ENCODE measurements at places on chromosomes 3 and 15.

GRCh38 chr15:50377867-50378751 is 23.1 kb upstream of the GABPB1 start:
- DNase-seq, result no peak

DNA sequence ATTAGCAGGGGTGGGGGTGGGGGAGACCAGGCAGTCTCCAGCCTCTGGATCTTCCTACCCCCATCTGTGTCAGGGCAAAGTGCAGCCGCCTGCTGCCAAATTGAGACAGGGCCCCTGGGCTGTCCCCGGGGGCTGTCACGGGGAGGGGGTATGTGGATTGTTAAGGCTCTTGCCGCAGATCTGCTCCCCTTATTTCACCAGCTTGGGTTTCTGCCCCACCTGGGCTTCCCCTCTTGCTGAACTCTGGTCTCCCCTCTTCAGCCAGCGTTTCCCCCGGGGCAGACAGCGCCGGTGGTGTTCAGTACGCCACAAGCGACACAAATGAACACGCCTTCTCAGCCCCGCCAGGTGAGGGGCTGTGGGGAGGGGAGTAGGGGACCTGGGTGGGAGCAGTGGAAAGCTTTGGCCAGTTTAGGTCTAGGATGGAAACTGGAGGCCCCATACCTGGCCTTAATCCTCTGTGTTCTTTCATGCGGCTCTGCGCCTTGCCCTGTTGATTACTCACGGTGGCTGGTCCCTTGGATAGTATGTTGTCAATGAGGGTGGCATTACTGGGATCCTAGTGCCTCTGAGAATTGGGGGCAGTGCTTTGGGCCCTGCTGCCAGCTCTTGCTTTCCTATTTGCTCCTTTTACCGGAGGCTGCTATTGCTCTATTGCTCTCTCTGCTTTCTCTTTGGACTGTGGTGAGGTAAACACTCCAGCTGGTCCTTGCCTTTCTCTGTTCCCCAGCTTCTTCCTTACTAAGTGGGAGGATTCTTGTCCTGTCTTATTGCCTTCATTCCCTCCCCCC is 1.7 kb downstream of the EIF4G1 start:
- DNase-seq, result no peak

DNA sequence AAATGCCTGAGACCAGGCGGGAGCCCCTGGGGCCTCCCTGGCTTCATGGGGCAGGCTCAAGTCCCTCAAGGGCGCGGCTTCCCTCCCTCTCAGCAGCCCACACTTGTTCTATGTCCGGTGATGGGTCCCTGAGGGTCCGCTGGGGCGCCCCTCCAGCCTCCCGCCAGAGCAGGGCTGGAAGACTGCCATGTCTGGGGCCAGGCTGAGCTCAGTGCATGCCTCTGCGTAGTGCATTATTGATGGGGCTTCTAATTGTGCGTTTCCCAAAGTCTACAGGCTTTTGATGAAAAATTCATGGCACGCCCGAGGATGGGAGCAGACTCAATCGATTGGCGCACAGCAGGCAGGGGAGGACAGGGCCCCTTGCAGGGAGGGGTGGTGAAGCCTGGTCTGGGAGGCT is 51.3 kb downstream of the CYP11A1 start:
- no peak for DNase-seq

DNA sequence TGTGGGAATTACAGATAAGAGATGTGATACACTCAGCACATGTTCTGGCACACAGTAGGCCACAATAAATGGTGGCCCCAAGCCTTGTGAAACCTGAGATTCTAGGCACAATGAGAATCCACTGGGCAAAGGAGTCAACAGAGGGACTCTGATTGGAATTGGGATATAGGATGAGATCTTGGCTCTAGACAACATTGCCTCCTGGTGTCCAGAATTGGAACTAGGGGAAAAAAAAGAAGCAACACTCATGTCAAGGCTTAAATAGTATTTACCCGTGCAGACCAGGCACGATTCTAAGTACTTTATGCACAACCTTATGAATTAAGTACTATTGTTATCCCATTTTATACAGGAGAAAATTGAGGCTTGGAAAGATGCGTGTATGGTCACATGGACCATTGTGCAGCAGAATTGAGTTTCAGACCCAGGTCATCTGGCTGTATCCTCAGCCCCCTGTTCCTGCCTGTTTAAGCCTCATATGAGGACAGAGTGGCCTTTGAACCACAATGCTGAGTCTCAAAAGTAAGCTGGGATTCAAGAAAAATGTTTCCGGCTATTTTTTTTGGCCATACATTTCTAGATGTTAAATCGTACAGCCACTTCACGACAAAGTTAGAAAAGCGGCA is 124.8 kb downstream of the SV2B start:
- peak; percentile 55 for DNase-seq

DNA sequence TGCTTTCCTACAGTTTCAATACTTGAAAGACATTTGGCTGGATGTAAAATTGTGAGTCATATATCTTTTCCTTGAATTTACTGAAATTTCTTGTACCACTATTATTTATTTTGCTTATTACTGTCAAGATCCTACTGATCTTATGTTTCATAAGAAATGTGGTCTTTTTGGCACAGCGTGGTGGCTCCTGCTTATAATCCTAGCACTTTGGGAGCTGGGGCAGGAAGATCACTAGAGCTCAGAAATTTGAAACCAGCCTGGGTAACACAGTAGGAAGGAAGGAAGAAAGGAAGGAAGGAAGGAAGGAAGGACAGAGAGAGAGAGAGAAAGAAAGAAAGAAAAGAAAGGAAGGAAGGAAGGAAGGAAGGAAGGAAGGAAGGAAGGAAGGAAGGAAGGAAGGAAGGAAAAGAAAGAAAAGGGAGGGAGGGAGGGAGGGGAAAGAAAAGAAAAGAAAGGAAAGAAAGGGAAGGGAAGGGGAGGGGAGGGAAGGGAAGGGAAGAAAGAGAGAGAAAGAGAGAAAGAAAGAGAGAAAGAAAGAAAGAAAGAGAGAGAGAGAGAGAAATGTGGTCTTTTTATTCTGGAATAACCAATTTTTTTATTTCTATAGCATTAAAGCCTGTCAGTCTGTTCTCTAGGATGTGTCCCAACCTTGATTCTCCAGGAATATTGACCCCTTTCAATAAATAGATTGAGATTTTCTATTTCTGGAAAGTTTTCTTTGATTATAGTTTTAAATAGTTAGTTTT is 572.0 kb upstream of the TGFBR2 start:
- DNase-seq, result no peak

DNA sequence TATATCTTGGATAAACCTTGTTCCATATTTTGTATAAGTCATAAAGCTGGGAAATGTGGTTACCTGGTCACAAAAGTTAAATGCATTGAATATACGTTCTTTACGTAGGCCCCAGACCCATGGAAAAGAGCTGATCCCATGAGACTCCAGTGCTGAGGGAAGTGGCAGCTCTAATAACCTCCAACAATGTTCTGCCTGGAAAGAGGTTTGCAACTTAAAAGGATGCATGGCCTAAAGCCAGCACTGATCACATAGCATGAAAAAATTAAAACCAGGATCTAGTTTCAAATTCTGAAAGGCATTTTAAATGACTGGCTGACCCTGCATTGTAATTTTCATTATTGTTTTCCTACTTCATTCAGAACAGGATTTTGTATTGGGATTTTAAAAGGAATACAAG is 27.9 kb upstream of the STRIT1 start:
- no peak for DNase-seq

GRCh38 chr3:30263925-30264313 is 342.5 kb upstream of the TGFBR2 start:
- DNase-seq, result no peak

GRCh38 chr3:184562878-184563560 is 1.4 kb downstream of the EPHB3 start:
- no peak for DNase-seq

GRCh38 chr3:94083261-94083660 is 20.4 kb downstream of the NSUN3 start:
- DNase-seq, result no peak

GRCh38 chr3:139044366-139045210 is at the start of gene PRR23C:
Gene PRR23C, minus strand, starts transcription at chr3:139044892. Its CDS starts 272 bp downstream, at chr3:139044620.
- no peak for DNase-seq

DNA sequence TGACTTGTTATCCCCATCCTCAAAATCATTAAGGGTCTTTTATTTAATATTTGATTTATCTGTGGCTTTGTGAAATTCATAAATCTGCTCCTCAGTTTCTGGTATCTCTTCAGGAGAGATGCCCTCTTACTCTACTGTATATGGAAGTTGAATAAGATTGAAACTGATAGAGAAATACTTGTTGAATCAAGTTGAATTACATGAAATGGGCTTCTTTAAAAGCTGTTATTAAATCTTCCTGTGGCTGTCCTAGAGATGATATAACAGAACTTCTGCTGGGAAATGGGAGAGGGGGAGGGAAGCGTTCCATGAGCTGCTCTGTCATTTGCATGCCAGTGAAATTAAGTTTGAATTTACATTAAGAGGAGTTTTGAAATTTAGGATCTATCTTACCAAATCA is 494.4 kb upstream of the TPRG1 start:
- DNase-seq, result no peak

GRCh38 chr3:42229942-42230688 is 35.9 kb downstream of the CCK start:
- DNase-seq, result no peak

- no peak for DNase-seq
These were observed 14.3 kb upstream of the DOCK3 start for GRCh38 chr3:50660386-50660785.

GRCh38 chr3:19149368-19149767 is 1.1 kb downstream of the KCNH8 start:
- DNase-seq, result no peak

DNA sequence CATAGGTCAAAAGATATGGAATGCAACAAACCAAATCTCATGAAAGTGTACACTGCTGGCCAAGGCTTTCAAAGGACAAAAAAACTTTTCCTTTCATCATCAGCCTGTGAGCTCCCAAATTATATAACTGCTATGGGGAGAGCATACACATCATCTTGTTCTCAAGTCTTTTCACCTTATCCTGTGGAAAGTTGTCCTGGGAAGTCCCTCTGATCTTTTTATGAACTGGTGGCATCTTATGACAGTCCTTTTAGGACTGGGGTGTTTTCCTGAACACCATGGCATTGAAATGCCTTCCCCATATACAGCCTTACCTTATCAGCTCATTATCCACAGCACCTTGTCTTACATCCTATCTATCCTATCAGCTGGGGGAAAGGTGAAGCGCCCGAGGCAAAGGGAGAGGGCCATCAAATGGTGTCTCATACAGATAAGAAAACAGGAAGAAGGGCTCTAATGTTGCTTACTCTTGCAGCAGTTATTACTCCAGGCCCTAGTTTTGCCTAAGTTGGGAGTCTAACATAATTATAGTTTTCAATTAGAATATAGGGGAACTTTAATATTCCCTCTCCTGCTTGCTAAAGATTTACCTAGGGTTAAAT is 61.5 kb upstream of the GOLIM4 start:
- DNase-seq, result no peak

DNA sequence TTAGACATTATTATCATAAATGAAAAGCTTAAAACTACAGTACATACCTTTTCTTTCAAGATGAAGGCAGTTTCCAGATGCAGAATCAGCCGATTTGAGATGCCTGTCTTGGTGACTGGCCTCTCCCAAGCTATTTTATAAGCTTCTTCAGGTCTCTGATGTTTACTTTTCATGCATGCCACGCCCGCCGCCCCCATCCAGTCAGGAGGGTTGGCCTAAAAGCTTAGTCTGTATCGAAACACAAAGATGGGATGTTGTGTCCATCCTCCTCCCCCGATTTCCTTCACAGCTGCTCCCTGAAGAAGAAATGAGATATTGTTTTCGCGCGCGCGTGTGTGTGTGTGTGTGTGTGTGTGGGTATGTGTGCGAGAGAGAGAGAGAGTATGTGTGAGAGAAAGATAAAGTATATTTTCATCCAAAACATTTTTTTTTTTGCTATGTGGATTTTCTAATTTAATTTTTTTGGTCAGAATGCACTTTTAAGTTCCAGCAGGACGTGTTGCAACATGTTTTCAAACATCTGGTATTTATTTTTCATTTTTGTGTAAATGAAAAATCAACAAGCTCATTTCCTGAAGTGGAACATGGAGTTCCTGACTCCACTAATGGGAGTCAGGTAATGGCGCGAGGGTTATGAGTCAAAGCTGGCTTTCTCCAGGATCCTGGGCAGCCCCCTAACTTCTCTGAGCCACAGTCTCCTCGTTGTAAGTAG is at the start of gene APOD:
Gene APOD, minus strand, starts transcription at position 110 of the 712 bp plus-strand sequence. CDS start 4,479 bp downstream, outside the sequence.
- DNase-seq, result no peak

DNA sequence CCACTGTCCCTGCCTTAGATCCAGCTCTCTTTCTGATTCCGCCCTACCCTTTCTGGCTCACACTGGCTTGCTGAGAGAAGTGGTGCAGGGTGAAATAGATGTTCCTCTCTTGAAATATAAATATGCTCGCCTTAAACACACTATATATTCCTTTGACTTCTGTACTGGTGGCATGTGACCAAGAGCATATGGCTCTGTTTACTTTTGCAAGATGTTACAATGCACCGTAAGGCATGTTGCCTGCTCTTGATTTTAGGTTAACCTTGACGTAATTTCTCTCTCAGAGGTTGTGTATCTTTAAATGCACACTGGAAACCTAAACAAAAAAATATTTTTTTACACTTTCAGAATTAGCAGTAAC is 749 bp downstream of the RSRC1 start:
- DNase-seq, result no peak

GRCh38 chr3:24296441-24297205 is 198.0 kb downstream of the THRB start:
- no peak for DNase-seq

DNA sequence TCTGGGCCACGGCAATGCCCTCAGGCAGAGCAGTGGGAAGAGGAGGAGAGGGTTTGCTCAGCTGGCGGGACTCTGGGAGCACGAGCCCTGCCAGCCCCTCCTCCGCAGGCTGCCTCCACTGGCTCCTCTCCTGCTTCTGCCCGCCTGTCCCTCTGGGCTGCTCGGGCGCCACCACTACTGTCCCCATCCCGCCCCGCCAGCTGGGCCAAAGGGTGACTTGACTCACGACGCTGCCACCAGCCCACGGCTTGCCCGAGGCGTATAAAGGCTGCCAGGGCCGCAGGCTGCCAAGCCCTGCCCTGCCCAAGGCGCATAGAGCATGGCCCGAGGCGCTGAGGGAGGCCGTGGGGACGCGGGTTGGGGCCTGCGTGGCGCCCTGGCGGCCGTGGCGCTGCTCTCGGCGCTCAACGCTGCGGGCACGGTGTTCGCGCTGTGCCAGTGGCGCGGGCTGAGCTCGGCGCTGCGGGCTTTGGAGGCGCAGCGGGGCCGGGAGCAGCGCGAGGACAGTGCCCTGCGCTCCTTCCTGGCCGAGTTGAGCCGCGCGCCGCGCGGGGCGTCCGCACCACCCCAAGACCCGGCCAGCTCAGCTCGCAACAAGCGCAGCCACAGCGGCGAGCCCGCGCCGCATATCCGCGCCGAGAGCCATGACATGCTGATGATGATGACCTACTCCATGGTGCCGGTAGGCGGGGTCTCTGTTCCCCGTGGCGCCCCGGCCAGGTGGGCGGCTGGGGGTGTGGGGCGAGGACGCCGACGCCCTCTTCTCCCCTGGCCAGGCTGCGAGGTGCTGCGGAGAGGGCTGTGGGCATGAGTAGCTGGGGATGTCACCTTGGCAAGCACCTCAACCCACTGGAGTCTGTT is at the start of gene GLDN:
Gene GLDN, plus strand, starts transcription at position 290 of the 861 bp plus-strand sequence. Its CDS starts 30 bp downstream, at position 320.
- no peak for DNase-seq

- DNase-seq, result no peak
These were observed 165.2 kb upstream of the HES1 start for GRCh38 chr3:193970773-193971206.

GRCh38 chr15:80325206-80325605 is 73.2 kb upstream of the CTXND1 start:
- no peak for DNase-seq
